ENCODE measurements at places on chromosomes 7 and 10.

- DNase-seq: no peak
These were observed 18.9 kb upstream of the PRKAR2B start for GRCh38 chr7:107025449-107026103.

- no peak for DNase-seq
These were observed 63.7 kb upstream of the LAMB4 start for GRCh38 chr7:108193594-108194498.

DNA sequence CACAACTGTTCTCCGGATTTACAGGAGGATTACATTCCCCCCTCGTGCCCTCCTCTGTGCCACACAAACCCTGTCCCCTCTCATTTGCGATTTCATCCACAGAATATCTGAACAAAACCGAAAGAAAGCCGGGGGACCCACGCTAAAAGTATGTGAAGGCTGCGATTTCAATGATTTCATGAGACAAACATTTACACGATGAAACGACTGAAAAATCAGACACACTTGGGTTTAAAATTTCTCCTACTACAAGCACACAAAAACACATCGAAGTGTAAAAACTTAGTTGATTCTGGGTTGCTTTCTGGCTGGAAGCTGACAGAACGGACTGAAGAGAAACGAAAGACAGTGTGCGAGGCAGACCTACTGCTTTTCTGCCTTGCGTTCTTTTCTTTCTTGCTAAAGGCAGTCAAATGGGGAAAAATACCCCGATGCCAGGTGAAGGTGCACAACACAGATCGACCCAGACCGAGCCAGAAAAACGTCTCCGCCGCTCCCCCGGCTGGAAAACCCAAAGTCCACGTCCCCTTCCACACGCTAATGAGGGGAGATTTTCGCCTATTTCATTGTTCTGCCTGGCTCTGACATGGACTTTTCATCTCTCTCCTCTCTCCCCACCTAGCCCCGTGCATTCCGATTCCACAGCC lies 1.2 kb downstream of the HIPK2 start:
- DNase-seq: no peak

- DNase-seq: peak; percentile 45
These were observed 9.5 kb downstream of the ANKRD1 start for GRCh38 chr10:90911133-90912051.

DNA sequence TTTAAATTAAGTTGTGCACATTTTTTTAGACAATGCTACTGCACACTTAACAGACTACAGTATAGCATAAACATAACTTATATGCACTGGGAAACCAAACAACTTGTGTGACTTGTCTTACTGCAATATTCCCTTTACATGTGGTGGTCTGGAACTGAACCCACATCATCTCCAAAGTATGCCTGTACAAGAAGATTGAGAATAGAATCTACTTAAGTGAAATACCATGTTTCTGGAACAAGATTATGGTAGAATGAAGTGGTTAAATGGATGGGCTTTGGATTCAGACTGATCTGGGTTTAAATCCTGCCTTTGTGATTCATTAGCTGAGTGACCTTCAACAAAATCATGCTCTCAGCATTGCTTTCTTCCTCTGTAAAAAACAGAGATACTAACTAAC lies 30.7 kb downstream of the CUL2 start:
- no peak for DNase-seq

- no peak for DNase-seq
These were observed 15.8 kb downstream of the SFXN4 start for GRCh38 chr10:119149729-119150128.

- no peak for DNase-seq
These were observed 229.2 kb downstream of the TCF7L2 start for GRCh38 chr10:113179265-113179664.

DNA sequence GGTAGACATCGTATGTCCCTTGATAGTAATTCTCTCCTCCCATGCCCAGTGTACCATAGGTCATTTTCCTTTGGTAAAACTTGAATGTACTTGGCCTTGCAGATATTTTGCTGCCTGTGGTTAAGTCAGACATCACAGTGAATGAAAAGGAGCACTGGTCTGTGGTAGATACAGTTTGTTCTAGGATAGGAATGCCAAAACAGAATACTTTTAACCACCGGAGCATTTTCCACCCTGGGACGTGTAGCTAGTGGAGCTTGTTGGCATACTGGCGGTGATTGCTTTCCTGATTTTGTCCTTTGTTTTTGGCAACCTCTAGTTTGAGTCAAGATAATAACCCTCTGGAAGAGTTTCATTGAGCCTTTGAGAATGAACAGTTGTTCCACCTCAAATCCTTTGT lies 92.0 kb upstream of the BMPER start:
- DNase-seq: no peak
